Glomerular endothelial cell (primary cell): ENCODE measurements at places on chromosomes 2 and 18. TPM values are rescaled to one million over a fixed set of nuclear protein-coding genes. Genes with fewer than 3 reads are reported as not detected.

The FOXI3 gene
- total RNA-seq = not detected in 2 replicates

The DLX1 gene
- total RNA-seq = 0.34 TPM in 1 of 2 replicates, not detected in the other

The POTEI gene
- total RNA-seq = 0.06 TPM in 1 of 2 replicates, not detected in the other

GRCh38 chr2:216302981-216303676 is 69.2 kb downstream of the MARCHF4 start:
- DNase-seq = no peak

GRCh38 chr2:24456599-24457556 is 34.2 kb upstream of the NCOA1 start:
- no peak for DNase-seq

- DNase-seq = no peak
Measured at GRCh38 chr2:159015823-159016222, 47.4 kb downstream of the TANC1 start.

DNA sequence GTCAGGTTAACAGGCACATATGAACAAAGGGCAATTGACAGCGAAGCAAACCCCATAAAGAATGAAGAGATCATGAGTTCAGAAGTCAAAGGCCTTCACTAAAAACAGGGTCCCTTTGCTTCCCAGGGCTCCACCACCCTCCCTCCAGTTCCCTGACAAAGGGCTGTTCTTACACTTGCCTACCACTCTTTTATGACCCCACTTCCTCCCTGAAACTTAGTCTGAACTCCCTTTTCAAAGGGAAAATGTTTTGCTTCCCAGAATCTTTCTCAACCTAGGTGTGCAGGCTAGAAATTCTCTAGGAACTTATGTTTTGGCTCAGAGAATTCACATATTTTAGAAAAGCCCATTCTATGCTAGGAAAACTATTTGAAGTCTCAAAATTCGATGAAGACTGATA is 86.0 kb upstream of the ITGA4 start:
- DNase-seq = no peak
